ENCODE measurements at places on chromosomes 16 and 17.

- no peak for DNase-seq
Measured at GRCh38 chr17:67520252-67520906, 143.3 kb downstream of the PITPNC1 start.

- peak; percentile 32 for DNase-seq
Measured at GRCh38 chr16:66750279-66751052, 943 bp downstream of the DYNC1LI2 start.

GRCh38 chr16:64857411-64857810 is 264.5 kb downstream of the CDH11 start:
- no peak for DNase-seq

GRCh38 chr16:27717726-27718125 is 167.8 kb downstream of the KATNIP start:
- no peak for DNase-seq

GRCh38 chr17:61312406-61313295 is 87.0 kb upstream of the TBX2 start:
- no peak for DNase-seq

DNA sequence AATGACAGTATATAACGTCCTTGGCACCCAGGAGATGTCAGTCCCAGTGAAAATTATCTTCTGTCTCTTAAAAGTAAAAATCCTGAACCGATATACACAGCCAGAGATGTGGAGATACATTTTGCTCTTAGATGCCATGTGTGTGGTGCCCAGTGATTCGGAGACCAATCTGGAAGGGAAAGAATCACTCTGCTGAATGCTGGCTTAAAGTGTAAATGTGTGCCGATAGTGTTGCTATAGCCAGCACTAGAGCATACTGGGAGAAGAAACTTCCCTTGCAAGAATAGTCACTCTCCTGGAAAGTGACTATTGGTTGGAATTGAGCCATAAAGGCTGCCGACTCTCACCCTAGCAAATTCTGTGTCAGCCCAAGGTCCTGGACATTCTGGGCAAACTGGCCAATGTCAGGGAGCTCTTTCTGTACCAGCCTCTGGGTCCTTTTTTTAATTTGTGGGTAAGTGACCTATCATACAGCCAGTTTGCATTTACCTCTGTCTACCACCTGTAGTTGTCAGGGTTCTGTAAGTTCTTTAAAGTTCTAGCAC is 44.2 kb upstream of the HNF1B start:
- DNase-seq, result no peak

- DNase-seq, result peak; percentile 68
Measured at GRCh38 chr17:78993241-78993956, 13.7 kb upstream of the LGALS3BP start.

GRCh38 chr16:71937868-71938510 is 42.7 kb downstream of the IST1 start:
- DNase-seq, result no peak

DNA sequence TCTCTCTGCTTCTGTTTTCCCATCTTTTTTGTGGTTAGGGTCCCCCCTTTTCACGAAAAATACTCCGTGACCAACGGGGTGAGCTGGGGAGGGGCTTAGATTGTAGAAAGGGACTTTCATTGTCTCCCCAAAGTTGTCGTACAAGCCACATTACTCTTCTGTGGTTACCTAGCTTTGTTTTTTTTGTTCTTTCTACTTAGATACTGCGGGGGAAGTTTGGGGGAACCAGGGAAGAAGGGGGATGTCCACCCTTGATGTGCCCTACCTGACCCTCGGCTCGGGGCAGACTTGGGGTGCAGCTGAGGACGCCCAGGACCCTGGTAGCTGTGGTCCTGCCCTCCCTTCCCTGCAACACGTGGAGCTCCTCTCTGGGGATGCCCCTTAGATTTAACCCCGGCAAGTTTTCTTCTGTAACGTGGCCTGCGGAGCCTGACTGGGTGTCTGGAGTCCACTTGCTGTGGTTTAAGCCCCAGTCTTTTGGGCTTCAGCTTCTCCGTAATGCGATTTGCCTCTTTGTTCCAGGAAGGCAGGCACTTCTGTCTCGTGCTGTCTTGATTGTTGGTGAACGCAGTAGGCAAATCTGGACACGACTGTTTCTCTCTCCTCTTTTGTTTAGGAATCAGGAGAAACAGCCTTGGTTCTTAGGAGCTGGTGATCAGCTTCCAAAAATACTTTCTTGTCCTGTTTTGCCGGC is 892 bp downstream of the ABCC1 start:
- peak; percentile 13 for DNase-seq

- no peak for DNase-seq
Measured at GRCh38 chr16:23949630-23950290, 114.0 kb downstream of the PRKCB start.

- no peak for DNase-seq
Measured at GRCh38 chr17:69300222-69300621, 26.7 kb downstream of the ABCA5 start.

DNA sequence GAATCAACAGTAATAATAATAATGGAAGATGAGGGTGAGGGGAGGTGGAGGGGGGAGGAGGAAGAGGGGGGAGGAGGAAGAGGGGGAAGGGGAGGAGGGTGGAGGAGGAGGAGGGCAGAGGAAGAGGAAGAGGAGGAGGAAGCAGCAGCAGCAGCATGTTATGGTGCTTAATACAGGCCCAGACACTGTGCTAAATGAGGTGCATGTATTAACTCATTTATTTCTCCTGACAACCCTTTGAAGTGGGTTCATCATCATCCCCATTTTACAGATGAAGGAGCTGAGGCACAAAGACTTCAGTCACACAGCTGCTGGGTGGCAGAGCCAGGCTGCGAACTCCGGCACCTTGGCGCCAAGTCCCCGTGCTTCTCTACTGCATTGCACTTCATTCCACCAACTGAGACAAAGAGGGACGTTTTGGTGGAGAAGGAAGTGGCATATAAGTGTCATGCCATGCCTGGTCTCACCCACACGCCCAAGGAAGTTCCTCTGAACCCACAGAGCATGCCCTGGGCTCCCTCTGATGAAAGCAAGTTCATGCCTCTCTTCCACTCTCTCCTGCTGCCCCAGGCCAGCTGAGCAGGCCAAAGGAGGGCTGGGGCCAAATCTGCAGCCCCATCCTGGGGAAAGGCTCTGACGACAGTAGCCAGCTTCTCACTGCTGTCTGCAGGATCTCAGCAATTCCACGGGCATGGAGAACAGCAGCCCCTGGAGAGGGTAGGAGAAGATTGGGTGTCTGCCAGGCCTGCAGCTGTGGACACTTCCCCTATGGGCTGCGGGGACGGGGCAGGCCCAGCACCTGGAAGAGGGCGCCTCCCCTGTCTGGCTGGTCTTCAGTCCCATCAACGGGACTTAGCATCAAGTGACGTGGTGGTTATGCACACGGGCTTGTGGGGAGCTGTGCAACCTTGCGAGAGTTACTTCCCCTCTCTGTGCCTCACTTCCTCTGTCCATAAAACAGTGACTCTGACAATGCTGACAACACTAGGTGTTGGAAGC is 21.8 kb downstream of the XYLT1 start:
- no peak for DNase-seq

- no peak for DNase-seq
Measured at GRCh38 chr16:85310868-85311585, 198.8 kb upstream of the CIBAR2 start.

DNA sequence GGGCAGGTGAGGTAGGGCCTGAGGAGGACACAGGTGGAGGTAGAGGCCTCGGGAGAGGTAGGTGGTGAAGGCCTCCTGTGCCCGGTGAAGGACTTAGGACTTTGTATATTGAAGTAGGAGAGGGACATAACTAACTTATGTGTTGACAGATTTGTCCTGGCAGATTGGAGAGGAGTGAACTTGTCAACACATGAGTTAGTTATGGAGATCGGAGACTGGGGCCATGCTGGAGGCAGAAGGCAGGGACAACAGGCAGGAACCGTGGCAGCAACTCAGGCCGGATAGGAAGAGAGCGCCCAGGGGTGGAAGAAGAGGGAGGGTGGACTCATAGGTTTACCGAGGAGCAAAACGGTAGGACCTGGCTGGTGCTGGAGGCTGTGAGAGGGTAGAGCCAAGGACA is 18.4 kb downstream of the GLP2R start:
- no peak for DNase-seq

DNA sequence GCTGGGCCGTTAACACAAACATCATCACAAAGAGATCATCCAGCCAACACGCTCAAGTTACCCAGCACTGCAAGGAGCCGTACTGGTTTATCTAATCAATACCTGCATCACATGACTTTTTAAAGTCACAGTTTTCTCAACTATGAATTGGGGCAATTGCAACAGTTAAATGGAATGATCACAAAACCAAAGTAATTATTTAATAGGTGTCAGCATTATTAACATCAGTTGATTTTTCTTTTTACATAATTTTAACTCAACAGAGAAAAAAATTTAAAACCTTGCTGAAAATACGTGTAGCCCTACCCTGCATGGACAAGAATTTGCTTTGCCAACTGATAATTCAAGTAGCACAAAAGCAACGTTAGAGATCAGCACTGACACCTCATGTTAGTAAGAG is 95.7 kb upstream of the SOX9 start:
- DNase-seq, result no peak

- no peak for DNase-seq
Measured at GRCh38 chr16:89257281-89257731, 39.8 kb downstream of the ZNF778 start.

GRCh38 chr16:12511708-12512107 is 292.0 kb downstream of the CPPED1 start:
- no peak for DNase-seq

DNA sequence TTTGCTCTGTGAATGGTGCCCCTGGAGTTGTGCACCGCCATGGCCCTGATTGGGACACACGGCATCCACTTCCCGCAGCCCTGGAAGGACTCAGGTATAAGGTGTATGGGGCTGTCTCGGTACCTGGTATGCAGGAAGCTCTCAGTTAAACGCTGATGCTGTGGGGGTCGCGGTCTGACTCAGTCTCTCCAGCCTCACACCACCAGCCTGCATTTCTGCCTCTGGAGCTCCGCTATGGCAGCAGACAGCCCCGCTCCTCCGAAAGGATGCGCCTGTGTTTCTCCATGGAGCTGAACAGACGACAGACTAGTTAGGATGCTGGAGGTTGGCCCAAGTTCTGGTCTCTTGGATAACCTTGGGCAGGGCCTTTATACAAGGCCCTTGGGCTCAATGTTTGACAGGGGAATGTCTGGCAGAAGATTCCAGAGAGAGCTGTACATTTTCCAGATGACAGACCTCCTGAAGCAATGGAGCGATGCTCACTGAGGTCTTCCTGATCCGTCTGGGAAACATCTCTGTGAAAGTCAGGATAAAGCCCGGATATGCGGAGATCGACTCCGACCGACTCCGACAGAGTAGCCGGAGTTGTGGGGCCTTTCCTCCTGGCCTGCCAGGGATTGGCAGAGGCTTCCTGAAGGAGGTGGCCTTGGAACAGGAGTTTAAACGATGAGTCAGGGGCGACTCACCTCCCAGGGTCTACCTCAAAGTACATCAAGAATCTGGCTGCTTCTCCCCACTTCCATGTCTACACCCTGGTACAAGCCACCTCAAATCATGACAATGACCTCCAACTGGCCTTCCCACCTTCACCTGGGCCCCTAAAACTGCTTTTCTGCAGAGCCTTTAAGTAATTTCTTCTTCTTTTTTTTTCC is 21.9 kb upstream of the BCAR1 start:
- no peak for DNase-seq

- DNase-seq, result no peak
Measured at GRCh38 chr17:77449373-77449907, 308.7 kb downstream of the SEC14L1 start.

- DNase-seq, result no peak
Measured at GRCh38 chr17:6779411-6779810, 3.4 kb downstream of the FBXO39 start.

- DNase-seq, result no peak
Measured at GRCh38 chr17:72913142-72913682, 179.3 kb downstream of the SLC39A11 start.

DNA sequence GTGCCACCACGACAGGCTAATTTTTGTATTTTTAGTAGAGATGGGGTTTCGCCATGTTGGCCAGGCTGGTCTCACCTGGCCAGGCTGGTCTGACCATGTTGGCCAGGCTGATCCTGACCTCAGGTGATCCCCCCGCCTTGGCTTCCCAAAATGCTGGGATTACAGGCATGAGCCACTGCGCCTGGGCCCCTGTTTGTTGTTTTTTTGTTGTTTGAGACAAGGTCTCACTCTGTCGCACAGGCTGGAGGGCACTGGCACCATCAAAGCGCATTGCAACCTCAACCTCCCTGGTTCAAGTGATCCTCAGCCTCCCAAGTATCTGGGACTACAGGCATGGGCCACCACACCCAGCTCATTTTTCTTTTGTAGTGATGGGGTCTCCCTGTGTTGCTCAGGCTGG is 43.7 kb upstream of the TAOK1 start:
- DNase-seq, result no peak

DNA sequence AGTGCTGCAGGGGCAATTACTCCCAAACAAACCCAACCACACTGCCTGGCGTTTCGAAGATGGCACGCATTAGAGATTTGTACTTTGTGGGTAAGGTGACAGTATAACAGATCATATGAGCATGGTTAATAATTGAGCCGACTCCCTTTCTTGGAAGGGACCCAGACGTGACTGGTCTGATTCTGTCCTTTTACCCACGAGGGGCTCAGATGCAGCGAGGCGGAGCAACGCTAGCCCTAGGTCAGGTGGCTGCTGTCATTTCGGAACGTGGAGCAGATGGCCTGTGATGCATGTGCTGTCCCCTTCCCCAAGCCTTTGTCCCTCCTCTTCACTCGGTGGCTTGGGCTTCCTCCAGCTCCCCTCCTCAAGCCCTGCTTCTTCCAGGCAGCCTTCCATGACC is 84.2 kb downstream of the SNX29 start:
- no peak for DNase-seq

DNA sequence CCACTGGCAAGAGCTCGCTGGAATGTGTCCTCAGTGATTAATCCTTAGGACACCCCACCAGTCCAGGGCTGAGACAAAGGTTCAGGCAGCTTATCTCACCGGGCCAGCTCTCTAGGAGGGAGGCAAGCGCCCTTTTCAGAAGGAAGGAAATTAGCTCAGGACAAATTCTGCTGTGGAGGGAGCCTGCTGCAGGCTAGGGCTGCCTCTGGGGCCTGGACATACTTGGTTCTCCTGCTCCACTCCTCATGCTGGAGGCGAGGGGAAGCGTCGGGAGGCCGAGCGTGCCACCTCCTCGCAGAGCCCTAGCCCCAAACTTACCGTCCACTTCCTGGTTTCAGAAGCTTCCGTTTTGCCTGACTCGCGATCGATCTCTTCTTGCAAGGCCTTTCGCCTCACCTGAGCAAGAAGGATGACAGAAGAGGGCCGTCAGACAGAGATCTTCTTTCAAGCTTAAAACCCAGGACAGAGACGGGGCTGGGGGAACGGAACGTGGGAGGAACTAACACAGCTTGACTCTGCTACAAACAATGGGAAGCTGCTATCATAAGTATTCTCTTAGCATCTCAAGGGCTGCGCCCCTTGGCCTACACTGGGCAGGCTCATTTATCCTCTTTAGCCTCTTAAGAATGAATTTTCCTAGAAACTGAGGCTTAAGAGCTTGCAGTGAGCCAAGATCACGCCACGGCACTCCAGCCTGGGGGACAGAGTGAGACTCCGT is 7.7 kb downstream of the KNOP1 start:
- no peak for DNase-seq

GRCh38 chr17:38892083-38892482 is 22.2 kb downstream of the LASP1 start:
- DNase-seq, result no peak

Data from hematopoietic multipotent progenitor cell treated with erythropoietin and hydrocortisone succinate and interleukin-3 and kit ligand, for 17 days (in vitro differentiated cells).